ENCODE measurements at places on chromosomes 1 and 21.

DNA sequence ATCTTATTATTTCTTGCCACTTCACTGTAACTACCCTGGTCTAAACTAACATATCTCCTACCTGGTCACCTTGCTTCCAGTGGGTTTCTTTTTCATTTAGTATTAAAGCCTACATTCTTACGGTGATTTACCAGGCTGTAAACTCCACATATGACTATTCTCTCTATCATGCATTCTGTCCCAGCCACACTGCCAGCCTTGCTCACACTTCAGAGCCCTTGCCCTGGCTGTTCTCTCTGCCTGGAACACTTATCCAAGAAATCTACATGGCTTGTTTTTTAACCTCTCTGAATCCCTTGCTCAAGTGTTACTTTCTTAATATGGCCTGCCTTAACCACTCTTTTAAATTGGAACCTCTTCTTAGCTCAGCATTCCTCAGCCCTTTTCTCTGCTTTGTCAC is 212.7 kb downstream of the GPR52 start:
- no peak for DNase-seq

DNA sequence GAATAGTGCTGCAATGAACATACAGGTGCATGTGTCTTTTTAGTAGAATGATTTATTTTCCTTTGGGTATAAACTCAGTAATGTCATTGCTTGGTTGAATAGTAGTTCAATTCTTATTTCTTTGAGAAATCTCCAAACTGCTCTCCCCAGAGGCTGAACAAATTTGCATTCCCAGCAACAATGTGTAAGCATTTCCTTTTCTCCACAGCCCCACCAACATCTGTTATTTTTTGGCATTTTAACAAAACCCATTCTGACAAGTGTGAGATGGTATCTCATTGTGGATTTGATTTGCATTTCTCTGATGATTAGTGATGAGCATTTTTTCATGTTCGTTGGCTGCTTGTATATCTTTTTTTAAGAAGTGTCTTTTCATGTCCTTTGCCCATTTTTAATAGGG is 21.9 kb upstream of the EEIG2 start:
- DNase-seq: no peak

DNA sequence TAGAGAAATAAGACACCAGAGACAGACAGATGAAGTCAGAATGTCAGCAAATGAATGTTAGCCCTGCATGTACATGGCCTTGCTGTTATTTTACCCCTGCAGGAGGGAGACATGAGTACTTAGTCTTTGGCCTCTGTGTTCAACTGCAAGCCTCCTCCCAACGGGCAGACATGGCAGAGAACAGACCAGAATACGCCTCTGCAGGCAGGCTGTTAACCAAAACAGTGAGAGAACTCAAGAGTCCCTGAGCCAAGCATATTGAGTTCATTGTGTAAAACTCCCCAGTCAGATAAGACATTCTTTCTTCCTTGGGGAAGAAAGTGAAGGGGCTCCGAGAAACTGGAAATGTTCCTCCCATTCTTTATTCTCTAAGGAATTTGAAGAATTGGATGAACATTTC is 150.9 kb downstream of the PHTF1 start:
- no peak for DNase-seq

GRCh38 chr1:192969091-192969490 is 90.1 kb downstream of the UCHL5 start:
- DNase-seq: no peak

DNA sequence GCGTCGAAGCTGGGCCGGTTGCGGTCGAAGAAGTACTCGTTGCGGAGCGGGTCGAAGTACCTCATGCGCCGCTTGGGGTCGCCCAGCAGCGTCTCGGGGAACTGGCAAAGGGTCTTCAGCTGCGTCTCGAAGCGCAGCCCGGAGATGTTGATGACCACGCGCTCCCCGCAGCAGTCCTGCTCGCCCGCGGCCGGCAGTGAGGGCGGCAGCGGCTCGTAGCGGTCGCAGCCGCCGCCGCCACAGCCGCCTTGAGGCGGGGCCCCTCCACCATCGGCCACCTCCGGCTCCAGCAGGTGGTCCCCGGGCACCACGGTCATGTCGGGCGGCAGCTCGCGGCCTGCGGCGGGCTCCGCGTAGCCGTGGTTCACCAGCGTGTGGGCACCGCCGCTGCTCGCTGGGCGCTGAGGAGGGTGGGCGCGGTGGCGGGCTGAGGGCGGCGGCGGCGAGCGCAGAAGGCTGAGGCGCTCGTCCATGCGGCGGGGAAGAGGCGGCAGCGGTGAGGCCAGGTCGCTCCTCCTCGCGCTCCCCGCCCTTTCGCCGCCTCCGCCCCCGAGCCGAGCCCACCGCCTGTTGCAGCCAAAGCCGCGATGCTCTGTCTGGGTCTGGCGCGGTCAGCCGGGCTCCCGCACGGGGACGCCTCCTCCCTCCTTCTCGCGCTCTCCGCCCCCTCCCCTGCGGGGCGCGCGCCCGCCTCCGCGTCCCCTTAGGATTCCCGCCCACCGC is at the start of gene KCNA3:
Gene KCNA3 (minus strand): TSS at position 604 of the 723 bp plus-strand sequence. CDS start 131 bp downstream, at position 473.
- DNase-seq: no peak

DNA sequence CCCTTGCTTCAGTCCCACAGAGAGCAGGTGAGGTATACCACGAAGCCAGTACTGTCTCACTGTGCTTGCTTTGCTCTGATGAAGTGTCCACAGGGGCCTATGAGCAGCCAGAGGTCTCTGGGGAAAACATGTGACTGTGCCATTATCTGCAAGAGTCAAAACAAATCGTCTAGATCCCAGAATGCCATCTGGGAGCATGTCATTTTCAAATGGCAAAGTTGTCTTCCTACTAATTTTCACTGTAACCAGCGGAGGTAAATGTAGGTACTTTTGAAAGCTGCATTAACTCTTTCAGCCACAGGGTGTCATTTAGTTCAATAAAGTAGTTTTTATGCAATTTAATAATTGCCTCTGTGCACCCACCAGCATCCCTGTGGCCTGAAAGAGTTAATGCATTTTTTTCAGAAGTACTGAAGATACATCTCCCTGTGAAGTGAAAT is 173.6 kb upstream of the SGIP1 start:
- no peak for DNase-seq

GRCh38 chr1:16122916-16123315 is 33.0 kb downstream of the EPHA2 start:
- no peak for DNase-seq

DNA sequence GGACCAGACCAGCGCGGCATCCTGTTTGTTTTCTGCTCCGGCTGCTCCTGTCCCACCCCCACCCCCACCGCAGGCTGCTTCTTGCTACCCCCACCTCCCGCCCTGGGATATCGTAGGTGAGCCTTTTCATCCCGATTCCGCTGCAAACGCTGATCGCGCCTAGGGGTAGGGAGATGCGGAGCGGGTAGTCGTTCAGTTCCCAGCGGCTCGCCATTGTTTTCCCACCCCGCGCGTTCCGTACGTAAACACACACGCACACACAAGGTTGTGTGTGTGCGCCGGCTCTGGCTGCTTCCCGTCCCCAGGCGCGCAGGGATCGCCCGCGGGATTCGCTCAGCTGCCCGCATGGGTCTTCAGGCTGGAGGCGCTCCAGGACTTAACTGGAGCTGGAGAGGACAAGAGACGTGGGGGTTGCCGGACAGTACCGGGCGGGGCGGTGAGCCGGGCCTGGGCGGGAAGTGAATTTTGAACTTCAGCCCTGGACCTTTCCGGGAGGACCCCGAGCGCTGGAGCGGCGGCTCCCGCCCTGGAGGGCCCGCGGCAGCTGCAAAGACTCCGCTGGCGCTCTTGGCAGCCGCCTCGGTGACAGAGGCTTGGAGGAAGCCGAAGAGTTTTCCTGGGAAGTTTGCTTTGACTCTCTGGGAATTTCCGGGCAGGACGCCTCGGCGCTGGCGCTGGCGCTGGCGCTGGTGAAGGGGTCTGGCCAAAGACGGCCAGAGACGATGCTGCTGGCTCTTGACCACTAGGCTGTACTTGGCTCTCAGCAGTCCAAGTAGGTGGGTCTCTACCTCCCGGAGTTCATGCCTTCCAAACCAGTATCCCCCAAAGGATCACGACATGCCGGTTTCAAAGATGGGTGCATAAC is 1.6 kb downstream of the SOX13 start:
- no peak for DNase-seq

DNA sequence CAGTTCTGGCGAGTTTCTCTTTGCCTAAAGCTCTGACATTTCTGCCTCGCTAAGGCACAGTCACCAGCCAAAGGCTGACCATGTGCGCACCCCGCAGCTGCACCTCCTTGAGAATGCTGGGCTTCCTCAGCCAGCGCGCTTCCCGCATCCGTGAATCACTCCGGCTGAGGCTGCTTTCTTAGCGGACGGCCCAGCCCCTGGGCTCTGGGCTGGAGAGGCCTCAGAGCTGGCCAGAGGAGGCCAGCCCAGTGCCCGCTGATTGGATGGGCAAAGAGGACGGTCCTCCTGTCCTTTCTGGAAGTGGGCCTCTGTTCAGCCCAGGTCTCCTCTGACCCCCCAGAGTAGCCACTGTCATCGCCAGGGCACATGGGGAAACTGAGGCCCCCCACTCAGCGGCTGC is 56.1 kb downstream of the PRDM16 start:
- no peak for DNase-seq

- DNase-seq: no peak
Measured at GRCh38 chr1:157803851-157804250, 16.1 kb downstream of the FCRL1 start.

GRCh38 chr21:33775100-33775828 is 133.0 kb downstream of the ITSN1 start:
- DNase-seq: no peak

DNA sequence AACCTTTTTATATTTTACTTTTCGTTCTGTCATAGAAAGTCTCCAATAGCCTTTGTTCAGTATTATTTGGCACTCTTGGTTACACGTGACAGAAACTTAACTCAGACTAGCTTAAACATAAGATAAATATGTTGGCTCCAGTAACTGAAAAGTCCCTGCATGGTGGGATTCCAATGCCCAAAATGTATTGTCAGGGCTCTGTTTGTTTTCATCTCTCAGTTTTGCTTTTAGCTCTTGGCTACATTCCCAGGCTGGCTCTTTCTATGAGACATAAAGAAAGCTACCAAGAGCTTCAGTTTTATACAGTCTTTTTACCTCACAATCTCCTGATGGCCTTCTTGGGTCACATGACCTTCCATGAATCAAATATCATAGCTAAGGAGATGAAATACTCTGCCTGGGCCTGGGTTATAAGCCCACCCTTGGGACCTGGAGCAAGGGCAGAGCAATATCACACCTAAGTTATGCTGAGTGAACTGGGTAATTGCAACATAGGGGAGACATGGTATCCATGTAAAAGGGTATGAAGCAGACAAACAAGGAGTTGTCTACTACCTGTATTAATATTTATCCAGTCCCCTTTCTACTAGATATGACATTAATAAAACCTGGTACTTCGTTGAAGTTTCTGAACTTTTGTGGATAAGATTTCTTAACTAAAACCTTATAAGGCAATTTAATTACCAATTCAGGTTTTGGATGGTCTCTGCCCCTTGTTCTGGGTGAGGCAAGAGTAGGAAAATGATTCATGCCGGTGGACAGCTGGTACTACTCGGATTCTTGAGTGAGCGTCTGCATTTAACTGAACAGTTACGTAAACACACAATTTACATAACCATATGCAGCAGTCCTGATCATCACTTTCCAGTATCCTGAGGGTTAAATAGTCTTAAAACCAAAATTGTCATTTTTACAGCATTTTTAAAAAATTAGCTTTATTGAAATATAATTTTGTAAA is 442.3 kb downstream of the GPATCH2 start:
- DNase-seq: no peak

- no peak for DNase-seq
Measured at GRCh38 chr1:208272311-208272710, 28.1 kb upstream of the PLXNA2 start.

DNA sequence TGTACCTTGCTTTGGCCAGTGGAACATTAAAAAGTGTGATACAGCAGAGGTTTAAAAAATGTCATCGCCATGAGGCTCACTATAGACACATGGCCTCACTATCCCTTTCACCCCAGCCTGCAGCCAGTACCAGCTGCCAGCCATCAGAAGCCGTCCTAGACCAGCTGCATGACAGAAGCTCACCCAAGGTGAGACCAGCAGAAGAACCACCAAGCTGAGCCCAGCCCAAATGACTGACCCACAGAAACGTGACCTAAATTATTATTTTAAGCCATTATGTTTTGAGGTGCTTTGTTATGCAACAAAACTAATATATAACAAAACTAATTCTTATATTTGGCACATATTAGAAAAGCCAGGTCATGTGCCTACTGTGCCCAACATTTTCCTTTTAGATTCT is 91.1 kb downstream of the KCNN3 start:
- no peak for DNase-seq

DNA sequence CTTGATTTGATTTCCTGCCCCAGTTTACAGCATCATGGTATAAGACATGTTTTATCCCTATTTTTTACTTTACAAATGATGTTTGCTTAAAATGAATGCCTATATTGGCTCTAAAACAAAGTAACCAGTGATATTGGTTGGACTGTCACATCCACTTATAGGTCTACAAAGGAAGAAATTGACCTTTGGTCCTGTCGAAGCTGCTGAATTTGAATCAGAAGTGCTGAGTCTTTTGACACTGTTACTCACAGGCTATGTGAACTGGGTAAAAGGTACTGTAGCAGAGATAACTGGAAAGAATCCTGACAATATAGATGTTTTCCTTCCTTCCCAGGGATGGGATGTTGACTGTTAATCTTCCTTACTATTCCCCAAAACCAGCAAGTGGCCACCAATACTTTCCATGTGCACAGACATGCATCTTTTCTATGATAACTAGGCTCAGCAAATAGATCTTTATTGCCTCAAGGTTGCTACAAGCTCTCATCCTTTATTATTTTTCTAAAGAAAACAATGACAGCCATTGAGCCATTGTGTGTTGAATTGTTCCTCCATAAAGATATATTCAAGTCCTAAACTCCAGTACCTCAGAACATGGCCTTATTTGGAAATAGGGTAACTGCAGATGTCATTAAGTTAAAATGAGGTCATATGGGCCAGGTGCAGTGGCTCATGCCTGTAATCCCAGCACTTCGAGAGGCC is 175.9 kb upstream of the NR5A2 start:
- no peak for DNase-seq

- no peak for DNase-seq
Measured at GRCh38 chr1:92832537-92833114, 786 bp downstream of the RPL5 start.

GRCh38 chr21:22710721-22711120 is 1712.5 kb downstream of the NCAM2 start:
- no peak for DNase-seq

- peak; percentile 76 for DNase-seq
Measured at GRCh38 chr1:211133836-211134669, at the start of gene KCNH1. TSS of gene KCNH1 (minus strand) at chr1:211134148. CDS start at chr1:211133945, 203 bp downstream.

DNA sequence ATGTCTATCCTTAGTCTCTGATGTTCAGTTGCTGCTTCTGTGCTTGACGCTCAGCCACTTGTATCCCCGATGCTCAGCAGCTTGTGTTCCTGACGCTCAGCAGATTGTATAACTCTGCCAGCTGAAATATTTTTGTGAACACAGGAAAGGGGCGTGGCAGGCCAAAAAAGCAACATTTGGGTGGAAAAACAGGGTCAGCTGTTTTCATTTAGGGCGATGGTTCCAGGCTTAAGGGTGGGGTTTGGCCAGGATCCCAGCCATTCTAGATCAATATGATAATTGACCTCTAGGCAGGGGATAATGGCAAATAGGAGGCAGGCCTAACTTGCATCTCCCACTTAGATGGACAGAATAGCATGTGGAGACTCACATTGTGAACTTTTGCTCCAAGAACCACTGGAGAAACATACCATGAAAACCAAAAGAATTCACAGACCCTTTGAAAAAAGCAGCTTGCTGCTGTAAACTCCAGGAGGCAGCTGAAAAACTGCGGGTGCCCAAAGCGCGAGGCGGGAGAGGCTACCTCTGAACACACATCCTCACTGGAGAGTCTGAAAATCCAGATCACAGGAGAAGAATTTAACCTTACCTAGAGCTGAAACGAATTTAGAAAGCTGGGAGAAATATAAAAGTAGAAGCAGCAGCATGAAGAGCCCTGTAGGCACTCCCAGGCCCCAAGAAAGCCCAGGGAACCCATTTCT is 58.3 kb downstream of the ZNF648 start:
- no peak for DNase-seq
